Karpas-422 (cell line): ENCODE measurements at places on chromosomes 1 and 21.

GRCh38 chr1:33654267-33654834, 181.9 kb downstream of the ZSCAN20 start:
- peak; percentile 81 for DNase-seq

- no peak for DNase-seq
Observed at GRCh38 chr1:7993593-7994479, 32.3 kb downstream of the ERRFI1 start.

- no peak for DNase-seq
Observed at GRCh38 chr1:220516014-220516721, 11.8 kb upstream of the MARK1 start.

- DNase-seq, result no peak
Observed at GRCh38 chr1:236159704-236160539, 17.6 kb downstream of the GPR137B start.

- DNase-seq, result no peak
Observed at GRCh38 chr1:20182415-20182814, 3.5 kb upstream of the UBXN10 start.

DNA sequence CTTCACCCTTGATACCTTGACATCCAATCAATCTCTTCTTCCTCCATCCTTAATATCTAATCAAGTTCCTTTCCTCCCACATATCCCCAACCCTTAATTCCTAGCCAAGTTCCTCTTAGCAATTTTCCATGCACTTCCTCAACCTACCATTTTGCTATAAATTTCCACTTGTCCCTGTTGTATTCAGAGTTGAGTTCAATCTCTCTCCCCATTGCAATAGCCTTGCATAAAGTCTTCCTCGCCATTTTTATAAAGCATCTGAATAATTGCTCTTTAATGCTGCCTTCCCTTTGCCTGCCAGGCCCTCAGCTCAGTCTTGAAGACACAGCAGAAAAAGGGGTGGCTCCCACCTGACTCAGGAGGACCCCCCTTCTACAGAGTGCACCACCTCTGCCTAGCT, 390.3 kb downstream of the HHIPL2 start:
- DNase-seq, result no peak

DNA sequence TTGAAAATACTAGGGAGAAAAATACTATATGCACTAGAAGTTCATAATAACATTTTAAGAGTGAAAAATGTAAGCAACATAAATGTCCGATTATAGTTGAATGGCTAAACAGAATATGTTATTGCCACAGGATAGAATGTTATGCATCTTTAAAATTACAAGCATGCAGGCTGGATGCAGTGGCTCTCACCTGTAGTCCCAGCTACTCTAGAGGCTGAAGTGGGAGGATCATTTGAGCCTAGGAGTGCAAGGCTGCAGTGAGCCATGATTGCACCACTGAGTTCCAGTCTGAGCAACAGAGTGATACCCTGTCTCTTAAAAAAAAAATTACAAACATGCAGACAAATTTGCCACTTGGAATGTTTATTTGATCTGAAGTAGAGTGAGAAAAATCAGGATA, 3.0 kb upstream of the BATF3 start:
- DNase-seq, result no peak

GRCh38 chr21:38821959-38822682, 16.4 kb downstream of the ETS2 start:
- no peak for DNase-seq

DNA sequence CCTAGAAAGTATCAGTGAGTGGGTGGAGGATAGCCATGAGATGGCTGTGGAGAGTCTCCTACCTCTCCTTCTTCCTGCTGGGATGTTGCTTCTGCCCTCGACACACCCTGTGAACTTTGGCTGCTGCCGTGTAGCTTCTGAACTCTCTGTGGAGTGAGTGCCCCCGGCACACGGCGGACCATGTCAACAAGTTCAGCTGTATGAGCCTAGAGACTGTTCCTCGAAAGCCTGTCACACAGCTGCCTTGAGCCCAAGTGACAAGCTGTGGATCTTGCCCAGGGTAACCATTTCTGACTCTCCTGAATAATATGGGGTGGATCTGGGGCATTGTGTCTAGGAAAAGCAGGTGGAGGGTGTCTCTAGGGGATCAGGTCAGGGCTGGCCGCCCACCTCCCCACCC, 143.2 kb downstream of the NOS1AP start:
- no peak for DNase-seq

GRCh38 chr1:72777918-72778317, 495.6 kb upstream of the NEGR1 start:
- no peak for DNase-seq

DNA sequence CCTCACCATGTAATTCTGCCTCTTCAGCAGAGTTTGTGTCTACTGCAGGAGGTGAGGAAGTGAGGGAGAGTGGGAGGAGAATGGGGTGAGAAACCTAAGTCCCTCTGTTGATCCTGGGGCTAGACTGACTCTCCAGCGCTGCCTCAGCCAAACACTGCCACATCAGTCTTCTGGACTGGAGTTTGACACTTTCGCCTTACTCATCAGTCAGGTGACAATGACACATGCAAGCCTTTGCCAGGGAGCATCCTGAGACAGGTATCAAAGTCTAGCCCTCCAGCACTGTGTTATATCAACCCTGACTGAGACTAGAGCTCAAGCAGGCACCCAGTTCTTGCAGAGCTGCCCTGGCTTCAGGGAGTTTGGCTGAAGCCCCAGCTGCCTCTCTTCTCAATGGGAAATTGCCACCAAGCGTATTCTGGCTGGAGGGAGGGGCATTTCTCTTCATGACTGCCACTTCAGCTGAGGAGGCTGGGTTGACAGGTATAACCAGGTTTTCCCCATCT, 33.3 kb upstream of the SUCO start:
- no peak for DNase-seq

DNA sequence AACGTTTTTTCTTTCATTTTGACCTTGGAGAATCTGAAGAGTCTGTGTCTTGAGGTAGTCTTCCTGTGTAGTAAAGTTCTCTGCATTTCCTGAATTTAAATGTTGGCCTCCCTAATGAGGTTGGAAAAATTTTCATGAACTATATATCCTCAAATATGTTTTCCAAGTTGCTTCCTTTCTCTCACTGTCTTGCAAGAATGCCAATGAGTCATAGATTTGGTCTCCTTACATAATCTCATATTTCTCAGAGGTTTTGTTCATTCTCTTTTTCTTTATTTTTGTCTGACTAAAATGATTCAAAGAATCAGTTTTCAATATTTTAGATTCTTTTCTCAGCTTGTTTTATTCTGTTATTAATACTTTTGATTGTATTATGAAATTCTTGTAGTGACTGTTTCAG, 87.6 kb downstream of the DRAM2 start:
- DNase-seq, result no peak

DNA sequence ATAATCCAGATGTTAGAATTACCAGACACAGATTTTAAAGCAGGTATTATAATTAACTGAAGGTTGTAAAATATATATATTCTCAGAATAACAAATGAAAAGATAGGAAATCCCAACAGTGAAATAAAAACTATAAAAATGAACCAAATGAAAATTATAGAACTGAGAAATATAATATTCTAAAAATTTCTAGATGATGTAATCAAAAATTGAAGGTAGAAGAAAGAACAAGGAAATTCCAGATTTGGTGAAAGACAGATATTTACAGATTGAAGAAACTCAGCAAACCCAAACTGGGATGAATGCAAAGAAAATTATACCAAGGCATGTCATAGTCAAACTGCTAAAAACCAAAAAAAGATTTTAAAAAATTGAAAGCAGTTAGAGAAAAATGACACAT, 729.4 kb downstream of the MATN1 start:
- DNase-seq, result no peak

- no peak for DNase-seq
Observed at GRCh38 chr1:118101515-118101844, 83.5 kb downstream of the SPAG17 start.

DNA sequence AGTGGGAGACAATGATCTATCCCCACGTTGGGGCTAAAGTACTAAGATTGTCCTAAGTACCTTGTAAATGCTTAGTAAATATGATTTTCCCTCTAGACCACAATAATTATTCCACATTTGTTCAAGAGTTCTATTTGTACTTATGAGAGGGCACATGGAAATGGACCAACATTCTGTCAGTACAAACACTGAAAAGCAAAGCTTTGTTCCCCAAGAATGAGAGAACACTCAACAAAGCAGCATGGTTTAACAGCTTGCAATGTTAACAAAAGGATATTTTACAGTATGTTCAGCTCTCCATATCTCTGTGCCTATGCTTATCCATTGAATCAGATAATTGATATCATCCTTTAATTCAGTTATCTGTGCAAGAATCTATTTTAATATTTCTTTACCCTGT, 35.4 kb downstream of the RBM11 start:
- DNase-seq, result no peak

- no peak for DNase-seq
Observed at GRCh38 chr1:170707959-170708655, 44.2 kb downstream of the PRRX1 start.

DNA sequence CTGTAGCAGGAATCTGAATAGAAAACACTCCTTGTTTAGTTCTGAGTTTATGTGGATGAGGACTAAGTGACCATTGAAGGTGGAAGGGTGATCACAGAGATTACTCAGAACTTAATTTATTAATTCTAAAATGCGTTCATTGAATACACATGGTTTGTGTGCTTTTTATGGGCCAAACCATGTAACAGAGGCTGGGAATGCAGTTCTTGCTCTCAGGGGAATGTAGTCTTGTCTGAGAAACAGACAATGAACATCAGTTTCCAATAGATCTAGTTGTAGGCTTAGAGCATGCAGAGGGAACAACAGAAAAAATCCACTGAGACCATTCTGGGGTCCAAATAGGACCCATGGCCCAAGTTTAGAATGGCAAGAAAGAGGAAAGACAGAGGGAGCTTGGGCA, 46.1 kb downstream of the ITSN1 start:
- no peak for DNase-seq

GRCh38 chr1:33032126-33032869, 4.4 kb downstream of the AK2 start:
- no peak for DNase-seq

DNA sequence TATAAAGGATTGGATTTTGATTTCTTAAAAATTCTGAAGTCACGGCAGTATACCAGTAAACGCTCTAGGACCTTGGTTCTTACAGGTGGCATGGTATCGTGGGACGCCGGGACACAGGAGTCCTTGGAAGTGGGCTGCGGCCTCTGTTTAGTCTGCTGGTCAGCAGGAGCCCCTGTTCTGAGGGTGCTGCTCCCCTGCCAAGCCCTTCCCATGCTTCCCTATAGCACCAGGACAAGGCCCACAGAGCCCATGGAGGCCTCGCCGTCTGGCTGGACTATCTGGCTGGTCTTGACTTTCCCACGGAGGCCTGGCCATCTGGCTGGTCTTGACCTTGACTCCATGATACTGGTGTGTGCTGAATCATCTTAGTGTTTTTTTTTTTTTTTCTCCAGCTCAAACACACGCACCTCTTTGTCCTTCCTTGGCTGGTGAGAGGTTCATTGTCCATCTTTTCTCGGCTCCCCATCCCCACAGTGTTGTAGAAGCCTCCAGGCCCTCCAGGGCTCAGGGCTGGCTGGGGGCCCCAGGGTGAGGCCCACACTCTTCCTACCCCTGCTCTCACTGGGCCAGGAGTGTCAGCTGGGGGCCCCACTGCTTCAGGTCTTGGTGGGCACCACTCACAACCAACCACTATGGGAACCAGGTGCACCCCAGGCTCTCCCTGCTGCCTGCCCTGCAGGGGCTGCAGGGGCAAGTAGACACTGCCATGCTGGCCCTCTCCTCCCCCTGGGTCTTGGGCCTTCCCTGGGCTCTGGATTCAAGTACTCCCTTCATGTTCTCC, 16.5 kb upstream of the TTC34 start:
- DNase-seq, result no peak

DNA sequence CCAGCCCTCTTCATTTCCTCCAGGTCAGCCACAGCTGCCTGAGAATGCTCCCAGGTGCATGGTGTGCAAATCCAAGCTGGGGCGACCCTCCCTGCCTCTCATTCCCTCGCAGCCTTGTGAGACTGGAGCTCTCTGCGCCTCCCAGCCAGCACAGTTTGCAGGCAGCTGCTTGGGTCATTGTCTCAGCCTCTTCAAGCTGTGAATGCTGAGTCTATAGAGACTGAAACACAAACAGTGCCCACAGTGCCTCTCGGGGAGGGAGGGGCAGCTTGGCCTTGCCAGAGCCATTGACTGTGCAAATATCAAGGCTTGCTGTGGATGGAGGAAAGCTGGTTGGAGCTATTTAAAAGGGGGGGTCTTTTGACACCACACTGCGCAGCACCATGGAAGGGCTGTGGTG, 10.6 kb downstream of the PLXNA2 start:
- DNase-seq, result no peak

DNA sequence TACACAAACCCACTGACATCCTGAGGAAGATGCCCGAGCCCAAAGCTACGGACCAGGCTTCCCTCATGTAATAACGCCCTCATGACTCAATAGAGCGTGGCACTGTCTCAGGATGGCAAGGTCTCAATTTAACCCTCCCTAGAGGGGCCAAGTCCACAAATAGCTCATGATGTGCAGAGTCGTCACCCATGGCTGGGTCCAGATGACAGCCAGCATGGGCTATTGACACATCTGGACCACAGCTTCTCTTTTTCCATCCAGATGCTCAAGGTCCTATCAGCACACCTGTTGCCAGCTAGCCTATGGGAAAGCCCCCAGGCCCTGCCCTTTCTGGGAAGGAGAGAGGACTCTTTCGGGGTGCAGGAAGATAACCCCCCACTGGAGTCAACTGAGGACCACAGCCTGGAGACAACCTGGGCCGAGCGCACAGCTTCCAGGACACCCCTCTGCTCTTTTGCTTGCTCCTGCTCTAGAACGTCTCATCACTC, 2.8 kb downstream of the LAPTM5 start:
- DNase-seq, result peak; percentile 98

DNA sequence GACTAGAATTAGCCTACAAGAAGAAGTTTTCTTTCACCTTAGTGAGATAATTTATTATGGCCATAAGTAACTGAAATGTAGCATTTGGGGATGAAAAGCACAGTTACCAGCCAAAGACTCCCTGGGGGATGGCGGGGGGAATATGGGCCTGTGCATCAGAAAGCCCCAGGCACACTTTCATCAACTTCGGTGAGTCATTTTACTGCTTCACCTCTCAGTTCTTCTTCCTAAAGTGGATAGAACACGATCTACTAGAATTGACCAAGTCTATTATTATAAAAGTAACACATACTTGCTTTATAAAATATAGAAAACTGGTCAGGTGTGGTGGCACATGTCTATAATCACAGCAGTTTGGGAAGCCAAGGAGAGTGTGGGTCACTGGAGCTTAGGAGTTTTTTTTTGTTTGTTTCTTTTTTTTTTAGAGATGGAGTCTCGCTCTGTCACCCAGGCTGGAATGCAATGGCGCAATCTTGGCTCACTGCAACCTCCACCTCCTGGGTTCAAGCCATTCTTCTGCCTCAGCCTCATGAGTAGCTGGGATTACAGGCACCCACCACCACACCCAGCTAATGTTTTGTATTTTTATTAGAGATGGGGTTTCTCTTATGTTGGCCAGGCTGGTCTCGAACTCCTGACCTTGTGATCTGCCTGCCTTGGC, 141.8 kb downstream of the ZZZ3 start:
- no peak for DNase-seq

DNA sequence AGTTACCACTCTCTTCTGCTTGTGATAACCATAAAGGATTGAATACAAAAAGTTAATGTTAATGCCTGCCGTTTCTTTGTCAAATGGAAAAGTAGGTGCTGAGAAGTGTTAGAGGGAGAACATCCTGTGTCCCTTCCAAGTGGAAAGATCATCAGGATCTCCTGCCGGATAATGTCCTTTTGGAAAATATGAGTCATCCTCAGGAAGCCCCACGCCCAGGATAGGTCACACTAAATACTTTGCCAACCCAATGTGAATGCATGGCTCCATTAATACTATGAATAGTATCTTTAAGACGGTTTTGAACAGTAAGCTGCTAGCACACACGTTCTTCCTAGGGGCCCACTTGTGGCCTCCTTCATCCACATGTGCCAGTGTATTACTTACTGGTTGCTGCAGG, 279.5 kb downstream of the ZNF326 start:
- no peak for DNase-seq

- DNase-seq, result no peak
Observed at GRCh38 chr1:36253161-36253862, 29.1 kb downstream of the THRAP3 start.
